Mammary epithelial cell (primary cell): ENCODE measurements at places on chromosomes 2 and 18. TPM values are rescaled to one million over a fixed set of nuclear protein-coding genes. Genes with fewer than 3 reads are reported as not detected.

DNA sequence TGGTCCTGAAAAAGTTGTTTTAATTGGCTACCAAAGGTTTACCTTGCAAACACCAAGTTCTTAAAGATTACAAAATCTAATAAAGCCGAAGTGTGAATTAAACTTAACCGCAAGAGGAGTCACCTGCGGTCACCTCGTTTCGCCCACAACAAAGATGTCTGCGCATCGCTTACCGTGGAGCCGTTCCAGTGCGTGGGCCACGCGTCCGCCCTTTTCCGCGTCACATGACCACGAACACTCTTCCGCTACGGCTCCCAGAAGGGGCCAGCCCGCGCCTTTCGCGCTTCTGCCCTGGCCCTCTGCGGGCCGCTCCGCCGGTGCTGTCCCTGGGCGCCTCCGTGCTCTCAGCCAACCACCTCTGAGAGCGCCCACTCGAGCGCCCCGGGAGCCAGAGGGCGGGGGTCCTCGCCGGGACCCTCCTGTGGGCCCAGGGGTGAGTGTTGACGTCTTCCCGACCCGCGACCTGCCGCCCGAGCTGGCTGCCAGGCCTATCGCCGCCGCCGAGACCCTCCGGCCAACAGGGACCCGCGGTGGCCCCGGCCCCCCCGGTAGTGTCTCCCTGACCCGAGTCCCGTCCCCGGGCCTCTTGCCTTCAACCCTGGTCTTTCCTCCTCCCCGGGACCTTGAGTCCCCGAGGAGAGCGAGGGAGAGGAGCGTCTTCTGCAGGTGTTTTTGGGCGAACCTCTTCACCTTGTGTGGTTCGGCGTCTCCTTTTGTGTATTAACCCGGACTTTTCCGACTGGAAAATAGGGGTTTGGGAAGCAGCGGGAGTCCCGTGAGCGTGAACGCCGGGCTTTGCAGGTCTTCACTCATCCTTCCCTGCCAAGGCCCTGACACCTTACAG, at the start of gene MFF:
Gene MFF (plus strand): TSS at position 257 of the 844 bp plus-strand sequence. CDS start 5,415 bp downstream, outside the sequence.
- DNase-seq = peak; percentile 91

DNA sequence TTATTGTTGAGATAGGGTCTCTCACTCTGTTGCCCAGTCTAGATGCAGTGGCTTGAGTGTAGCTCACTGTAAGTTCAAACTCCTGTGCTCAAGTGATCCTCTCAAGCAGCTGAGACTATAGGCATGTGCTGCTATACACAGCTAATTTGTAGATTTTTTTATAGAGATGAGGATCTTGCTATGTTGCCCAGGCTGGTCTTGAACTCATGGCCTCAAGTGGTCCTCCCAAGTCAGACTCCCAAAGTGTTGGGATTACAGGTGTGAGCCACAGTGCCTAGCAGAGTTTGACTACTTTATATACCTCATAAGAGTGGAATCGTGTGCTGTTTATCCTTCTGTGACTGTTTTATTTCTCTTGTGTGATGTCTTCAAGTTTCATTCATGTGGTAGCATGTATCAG, 60.3 kb downstream of the TANC1 start:
- no peak for DNase-seq

DNA sequence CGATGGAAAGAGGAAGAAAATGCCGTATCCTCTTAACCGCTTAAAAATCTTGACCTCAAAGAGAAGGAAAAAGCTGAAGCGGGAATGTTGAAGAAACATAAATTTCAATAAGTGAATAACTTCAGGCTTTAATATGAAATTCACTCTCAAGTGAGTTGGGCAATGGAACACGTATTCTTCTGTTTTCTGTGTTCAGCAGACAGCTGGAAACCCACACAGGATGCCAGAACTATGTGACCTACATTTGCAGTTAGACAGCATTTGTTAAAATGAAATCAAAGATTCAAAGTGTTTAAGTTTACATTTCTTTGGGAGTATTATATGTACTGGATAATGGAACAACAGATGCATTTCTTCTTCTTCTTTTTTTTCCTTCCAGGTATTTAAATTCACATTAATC, 80.5 kb upstream of the SPATS2L start:
- DNase-seq = no peak

DNA sequence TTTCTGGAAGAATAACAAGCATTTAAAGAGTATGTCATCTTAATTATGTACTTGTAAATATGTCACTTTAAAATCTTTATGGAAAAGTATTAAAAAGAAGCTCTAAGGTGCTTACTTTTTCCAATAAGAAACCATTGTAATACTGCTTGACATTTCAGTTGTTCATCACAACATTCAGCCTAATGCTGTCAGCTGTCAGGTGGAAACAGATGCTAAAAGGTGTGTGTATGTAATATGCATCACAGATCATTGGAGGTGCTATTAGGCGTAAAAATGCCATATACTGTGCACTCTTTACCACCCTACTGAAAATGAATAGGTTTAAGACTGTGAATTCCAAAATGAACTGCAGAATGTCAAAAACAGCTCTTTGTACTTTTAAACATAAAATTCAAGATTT, 40.3 kb downstream of the METTL8 start:
- no peak for DNase-seq

DNA sequence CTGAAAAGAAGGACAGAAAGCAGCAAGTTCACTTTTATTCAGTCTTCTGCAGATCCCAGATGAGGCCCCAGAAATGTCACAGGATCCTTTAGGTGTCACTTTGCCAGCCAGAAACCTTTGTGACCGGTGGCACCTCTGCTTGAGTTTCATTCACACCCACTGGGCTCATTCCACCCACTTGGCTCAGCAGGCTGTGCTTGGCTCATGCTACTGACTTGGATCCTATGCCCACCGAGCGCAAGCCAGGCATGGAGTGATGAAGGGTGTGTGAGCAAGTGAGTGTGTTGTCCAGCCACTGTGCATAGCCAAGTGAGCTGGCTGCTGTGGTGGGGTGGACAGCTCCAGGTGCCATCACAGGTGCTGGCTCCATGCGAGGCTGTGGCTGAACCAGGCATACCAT, 357.0 kb upstream of the GULP1 start:
- DNase-seq = no peak

DNA sequence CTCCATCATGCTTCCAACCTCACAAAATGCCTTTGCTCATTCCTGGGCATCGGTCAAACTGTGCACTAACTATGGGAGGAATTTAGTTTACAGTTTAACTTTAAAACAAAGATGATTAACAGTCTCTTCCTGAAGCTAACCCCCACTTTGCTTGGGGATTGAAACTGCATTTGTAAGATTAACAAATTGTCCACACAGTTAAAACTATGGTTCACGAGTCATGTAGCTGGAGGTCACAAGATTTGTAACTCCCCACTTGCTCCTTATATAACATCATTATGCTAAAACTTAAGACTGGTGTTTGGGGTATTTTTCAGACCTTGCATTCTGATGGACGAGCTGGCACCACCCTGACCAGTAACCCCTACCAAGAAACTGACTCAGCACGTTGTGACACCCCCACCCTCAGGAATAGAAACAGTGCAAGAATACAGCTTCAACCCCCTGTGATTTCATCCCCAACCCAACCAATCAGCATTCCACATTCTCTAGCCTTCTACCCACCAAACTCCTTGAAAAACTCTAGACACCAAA, 252.3 kb downstream of the MBD5 start:
- no peak for DNase-seq

DNA sequence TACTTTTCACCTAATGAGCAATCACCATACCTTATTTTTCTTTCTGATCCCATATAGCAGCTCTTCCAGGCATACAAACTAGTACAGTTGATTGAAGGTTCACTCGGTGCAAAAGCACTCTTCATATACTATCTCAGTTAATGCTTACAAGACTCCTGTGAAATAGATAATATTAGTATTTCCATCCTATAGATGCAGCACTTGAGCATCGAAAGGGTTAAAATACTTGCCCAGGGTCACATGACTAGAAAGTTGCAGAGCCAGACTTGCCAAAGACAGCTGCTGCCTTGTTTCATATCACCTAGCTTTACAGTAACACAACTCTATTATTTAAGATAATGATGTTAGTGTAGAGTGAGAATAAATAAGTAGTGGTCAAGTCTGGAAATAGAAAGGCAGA, 466.0 kb upstream of the TNP1 start:
- peak; percentile 16 for DNase-seq

GRCh38 chr2:63735263-63735662, 106.4 kb upstream of the UGP2 start:
- peak; percentile 4 for DNase-seq

GRCh38 chr18:12703664-12704063, 822 bp downstream of the PSMG2 start:
- peak; percentile 17 for DNase-seq

GRCh38 chr18:53909668-53910067, 314.8 kb downstream of the MBD2 start:
- DNase-seq = peak; percentile 11

DNA sequence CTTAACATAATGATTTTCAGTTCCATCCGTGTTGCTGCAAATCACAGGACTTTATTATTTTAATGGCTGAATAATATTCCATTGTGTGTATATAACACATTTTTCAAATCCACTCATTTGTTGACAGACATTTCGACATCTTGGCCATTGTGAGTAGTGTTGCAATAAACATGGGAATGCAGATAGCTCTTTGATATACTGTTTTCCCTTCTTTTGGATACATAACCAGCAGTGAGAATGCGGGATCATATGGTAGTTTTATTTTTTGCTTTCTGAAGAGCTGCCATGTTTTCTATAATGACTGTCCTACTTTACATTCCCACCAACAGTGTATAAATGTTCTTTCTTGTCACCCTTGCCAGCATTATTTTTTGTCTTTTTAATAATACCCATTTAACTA, 420.3 kb upstream of the CHAC2 start:
- no peak for DNase-seq

GRCh38 chr18:60197671-60198462, 174.7 kb downstream of the MC4R start:
- no peak for DNase-seq

- DNase-seq = no peak
These were observed 80.3 kb upstream of the FZD7 start for GRCh38 chr2:201953396-201953795.

GRCh38 chr18:28469946-28470345, 293.0 kb upstream of the CDH2 start:
- DNase-seq = peak; percentile 69

DNA sequence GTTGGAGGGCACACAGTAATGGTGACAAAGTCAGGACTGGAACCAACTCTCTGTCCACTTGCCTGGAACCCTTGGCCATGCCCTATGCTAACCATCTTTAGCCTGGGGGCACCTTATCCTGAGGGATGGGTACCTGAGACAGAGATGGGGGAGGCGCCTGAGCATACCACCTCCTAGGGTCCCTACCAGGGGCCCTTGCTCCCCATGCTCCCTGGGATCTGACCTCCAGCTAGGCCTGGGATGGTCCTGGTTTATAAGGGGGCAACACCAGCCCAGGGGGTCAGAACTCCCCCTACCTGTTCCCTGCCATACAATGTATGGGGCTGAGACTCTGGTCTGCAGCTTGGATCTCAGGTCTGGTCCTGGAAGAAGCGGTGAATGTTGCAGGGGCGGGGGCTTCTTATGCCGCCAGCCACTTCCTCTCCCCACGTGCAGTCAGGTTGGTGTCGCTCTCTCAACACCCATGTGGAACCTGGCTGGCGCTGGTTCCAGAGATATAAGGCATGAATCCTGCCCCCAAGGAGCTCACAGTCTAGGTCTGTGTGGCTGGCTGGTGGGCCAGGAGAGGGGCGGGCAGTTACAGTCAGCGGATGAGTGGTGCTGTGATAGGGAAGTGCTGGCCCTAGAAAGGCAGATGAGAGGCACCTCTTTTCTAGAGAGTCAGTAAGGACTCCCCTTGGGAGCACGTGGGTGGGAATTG, 3.8 kb upstream of the TOGARAM2 start:
- DNase-seq = no peak

GRCh38 chr2:205806143-205806905, 124.0 kb downstream of the NRP2 start:
- DNase-seq = no peak

NAGK gene
- 53.6 and 80.8 TPM in 2 replicates for total RNA-seq

DSG2 gene
- 150 TPM for total RNA-seq

NXPH2 gene
- not detected in 2 replicates for total RNA-seq

MALL gene
- 3.2 TPM for total RNA-seq

KLHL14 gene
- not detected in 2 replicates for total RNA-seq

BOLL gene
- not detected for total RNA-seq

KIAA2012 gene
- total RNA-seq = not detected in 2 replicates

PRSS56 gene
- not detected in 2 replicates for total RNA-seq

IL36G gene
- not detected for total RNA-seq

SERPINB8 gene
- total RNA-seq = 30.0 TPM

ERBB4 gene
- not detected for total RNA-seq

RIT2 gene
- total RNA-seq = not detected in 2 replicates
